ENCODE measurements at places on chromosomes 7 and 10.

- no peak for DNase-seq
Observed at GRCh38 chr7:51701935-51702334, 385.3 kb upstream of the COBL start.

GRCh38 chr7:45146531-45147379 is 10.8 kb upstream of the RAMP3 start:
- no peak for DNase-seq

GRCh38 chr10:103598654-103599115 is 105.2 kb downstream of the NEURL1 start:
- peak; percentile 55 for DNase-seq

- no peak for DNase-seq
Observed at GRCh38 chr7:141161550-141162535, 88.0 kb downstream of the TMEM178B start.

DNA sequence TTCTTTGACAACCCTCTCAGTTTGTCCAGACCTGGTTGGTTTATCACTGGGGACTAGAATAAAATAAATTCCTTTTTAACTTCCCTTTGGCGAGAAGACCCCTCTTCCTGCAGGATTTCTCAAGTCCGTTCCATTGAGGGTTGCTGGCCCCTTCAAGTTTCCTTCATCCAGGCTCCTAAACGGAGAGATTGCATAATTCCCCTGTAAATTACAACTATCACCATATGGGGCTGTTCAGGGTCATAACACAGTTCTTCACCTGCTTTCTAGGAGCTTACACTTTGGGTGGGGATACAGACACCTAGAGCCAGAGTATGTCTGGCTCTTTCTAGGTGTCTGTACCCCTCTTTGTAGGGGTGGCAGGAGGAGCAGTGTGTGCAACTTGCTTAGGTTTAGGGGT is 3.3 kb upstream of the COPS6 start:
- DNase-seq, result no peak

GRCh38 chr10:47022311-47023131 is 111.3 kb downstream of the PTPN20 start:
- no peak for DNase-seq

DNA sequence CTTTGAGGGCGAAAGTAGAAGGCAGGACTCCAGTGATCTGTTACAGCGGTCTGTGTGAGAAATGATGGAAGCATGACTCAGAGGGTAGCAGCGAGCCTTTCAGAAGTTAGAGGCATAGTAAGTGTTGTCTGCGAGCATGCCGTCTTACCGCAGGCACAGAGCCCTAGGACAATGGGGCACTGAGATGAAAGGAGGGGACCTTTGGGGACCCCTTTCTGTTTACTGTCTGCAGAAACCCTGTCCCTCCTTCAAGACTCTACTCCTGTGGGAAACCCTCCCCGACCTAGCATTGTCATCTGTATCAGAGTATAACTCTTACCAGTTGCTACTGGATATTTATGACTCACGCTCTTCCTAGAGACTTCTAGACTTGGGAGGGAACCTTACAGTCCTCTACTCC is 87.2 kb upstream of the AGK start:
- no peak for DNase-seq

DNA sequence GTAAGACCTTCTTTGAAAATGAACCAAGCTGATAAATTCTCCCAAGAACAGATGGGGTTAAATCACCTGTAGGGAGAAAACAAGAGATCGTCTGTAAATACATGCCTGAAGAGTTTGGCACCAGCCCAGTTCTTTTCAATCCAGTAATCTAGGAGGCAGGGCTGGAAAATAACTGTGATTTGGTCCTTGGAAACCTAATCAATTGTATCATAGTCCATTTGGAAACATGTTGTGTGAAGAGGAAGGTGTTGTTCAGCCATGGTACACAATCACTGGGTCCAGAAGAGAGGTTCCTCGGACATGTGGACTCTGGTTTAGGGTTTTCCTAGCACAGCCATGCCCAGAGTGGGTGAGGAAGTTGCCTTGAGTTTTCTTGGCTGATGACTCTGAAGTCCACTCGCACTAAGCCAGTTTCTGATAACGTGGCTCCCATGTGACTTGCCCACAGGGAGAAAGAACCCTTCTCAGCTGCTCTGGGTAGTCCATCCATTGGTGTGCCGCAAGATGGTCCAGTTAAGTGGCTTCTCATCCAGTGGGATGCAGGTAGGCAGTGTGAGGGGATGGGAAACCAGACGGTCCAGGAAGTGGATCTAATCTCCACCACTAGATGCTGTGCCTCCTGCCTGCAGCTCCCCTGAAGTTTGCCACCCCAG is 5.1 kb downstream of the BLNK start:
- no peak for DNase-seq

- no peak for DNase-seq
Observed at GRCh38 chr7:33563651-33564050, 341.7 kb upstream of the BMPER start.

Data from OCI-LY7 (cell line).